ENCODE measurements at places on chromosomes 16 and 17.

GRCh38 chr17:81379523-81379942 lies 15.7 kb upstream of the BAHCC1 start:
- no peak for DNase-seq

DNA sequence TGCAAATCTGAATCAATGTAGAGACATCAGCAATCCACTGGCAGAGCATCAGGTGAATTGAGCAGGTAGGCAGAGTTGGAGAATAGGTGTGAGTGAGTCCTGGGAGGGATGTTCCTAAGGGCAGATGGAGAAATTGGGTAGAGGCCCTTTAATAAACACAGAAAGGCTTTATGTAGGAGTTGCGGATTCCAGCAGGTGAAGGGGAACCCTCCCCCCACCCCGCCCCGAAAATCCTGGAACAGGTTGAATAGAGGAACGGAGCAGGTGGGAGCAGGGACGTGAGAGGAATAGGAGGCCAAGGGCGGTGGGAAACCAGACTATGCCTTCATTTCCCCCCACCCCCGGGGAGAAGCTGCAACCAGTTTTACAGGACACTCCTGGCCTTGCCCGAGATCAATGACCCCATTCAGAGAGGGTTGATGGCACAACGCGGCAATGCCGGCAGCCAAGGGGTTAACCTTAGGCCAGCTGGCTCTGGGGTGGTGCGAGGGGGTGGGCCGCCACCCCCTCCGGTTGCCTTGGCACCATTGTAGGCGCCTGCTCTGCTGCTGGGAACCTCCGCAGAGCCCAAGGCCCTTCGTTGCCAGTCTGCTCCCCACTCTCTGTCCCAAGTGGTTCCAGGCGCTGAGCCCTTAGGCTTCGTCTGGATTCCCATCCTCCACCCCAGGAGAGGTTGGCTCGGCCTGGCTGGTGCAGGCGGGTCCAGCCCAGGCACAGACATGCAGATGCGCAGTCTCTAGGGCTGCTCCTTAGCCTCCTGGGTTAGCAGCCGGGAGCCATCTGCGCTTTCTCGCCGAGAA lies 814 bp upstream of the RUNDC3A start:
- DNase-seq, result peak; percentile 75

DNA sequence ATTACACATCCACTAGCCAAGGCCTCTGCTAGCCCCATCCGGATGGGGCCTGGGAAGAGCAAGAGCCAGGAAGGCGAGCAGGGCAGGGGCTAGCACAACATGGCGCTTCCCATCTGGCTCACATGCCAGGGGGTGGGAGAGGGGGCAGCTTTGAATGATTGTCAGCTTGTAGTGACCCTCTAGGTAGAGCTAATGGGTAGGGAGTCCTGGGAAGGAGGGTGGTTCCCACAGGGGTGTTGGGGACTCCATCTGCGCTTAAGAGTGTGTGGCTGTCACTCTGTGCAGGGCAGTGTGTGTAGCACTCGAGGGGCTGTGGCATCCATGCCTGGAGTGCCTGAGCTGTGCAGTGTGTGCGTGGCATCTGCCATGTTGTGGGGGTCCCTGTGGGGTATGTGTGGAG lies 24.5 kb downstream of the ARHGAP23 start:
- no peak for DNase-seq

GRCh38 chr17:31900877-31901276 lies 631 bp downstream of the UTP6 start:
- DNase-seq, result no peak

DNA sequence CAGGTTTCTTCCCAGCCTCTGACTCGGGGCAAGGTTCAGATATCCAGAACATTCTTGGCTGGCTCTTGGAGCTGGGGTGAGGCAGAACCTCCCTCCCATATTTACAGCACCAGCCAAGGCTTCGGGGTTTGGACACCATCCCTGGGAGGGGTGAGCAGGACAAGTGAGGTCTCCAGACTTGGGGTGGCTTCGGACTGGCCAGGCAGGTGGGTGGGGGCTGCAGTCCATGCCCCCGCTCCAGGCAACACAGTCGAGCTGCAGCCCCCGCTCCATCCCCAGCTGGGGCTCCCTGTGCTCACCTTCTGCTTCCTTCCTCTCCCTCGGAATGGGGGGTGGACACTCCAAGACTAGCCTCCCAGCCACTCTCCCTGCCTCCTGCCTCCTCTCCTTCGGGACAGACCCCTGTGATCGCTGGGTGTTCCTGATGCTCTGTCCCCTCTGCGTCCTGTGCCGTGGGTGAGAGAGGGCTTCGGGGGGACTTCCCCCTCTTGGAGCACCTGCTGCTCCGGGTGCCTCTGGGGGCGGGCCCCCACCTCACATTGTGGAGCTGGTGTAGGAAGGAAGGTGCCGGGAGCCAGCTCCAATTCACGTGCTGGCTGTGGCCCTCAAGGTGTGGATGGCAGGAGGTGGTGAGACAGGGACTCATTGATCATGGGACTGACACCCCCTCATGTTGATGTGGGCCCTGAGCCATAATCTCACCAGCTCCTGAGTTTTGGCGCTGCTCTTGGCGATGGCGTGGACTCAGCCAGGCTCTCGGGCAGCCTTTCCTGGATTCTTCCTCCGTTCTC lies 189.2 kb downstream of the SEC14L1 start:
- DNase-seq, result no peak

- peak; percentile 69 for DNase-seq
Observed at GRCh38 chr17:57570724-57571344, 174.3 kb downstream of the CCDC182 start.

All from cerebellar cortex (tissue), 1 donor.